ENCODE measurements at places on chromosomes 12 and 14.

- no peak for DNase-seq
These were observed 5.4 kb downstream of the NOS1 start for GRCh38 chr12:117356048-117356447.

GRCh38 chr12:101074940-101075680 is 134.9 kb downstream of the SLC5A8 start:
- no peak for DNase-seq

GRCh38 chr14:54782751-54783659 is 119.6 kb downstream of the GCH1 start:
- DNase-seq, result no peak

- DNase-seq, result no peak
These were observed 17.6 kb downstream of the KERA start for GRCh38 chr12:91040096-91040755.

DNA sequence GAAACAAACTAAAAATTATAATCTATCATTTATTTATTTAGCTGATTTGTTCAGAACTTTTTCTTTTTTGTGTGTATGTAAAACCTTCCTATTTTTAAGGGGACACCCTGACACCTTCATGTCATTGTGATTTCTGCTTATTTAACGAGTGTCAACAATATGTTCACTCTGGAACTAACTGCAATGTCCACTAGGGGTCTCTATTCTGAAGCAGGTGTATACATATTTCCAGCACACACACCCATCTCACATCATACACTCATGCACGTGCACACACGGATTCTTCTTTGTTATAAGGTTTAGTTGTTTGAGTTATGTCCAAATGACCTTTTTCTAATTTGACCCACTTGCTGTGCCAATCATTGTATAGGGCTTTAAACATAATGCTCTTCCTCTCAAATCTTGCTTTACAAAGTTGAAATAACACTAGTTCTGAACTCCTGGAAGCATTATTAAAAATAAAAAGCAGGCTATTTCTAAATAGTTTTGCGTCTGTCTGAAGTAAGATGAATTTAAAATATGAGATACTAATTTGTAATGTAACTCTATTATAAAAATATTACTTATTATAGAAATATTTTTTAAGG is 15.5 kb downstream of the E2F7 start:
- peak; percentile 26 for DNase-seq

- no peak for DNase-seq
These were observed 223.7 kb downstream of the KCNC2 start for GRCh38 chr12:74985986-74986319.

DNA sequence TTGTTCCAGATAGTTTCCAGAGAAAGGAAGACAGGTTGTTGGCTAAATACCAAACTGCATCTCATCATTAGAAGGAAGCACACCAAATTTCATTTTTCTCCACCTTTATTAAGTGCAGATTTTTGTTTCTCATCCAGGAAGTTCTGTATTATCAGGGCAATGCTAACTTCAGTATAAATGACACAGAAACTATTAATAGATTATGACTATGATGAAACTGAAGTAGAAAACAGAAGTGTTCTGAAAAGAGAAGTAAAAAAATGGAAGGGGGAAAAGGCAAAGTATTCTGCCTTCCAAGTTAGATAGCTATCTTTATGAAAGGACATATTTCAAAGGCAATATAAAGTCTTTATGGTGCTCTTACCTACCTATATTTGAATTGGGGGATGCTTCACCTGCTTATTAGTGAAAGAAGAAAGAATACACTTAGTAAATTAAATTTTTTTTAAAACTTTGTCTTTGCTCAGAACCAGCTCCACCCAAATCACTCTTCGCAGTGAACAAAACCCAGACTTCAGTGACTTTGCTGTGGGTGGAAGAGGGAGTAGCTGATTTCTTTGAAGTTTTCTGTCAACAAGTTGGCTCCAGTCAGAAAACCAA is 223.9 kb downstream of the PTPRO start:
- no peak for DNase-seq

DNA sequence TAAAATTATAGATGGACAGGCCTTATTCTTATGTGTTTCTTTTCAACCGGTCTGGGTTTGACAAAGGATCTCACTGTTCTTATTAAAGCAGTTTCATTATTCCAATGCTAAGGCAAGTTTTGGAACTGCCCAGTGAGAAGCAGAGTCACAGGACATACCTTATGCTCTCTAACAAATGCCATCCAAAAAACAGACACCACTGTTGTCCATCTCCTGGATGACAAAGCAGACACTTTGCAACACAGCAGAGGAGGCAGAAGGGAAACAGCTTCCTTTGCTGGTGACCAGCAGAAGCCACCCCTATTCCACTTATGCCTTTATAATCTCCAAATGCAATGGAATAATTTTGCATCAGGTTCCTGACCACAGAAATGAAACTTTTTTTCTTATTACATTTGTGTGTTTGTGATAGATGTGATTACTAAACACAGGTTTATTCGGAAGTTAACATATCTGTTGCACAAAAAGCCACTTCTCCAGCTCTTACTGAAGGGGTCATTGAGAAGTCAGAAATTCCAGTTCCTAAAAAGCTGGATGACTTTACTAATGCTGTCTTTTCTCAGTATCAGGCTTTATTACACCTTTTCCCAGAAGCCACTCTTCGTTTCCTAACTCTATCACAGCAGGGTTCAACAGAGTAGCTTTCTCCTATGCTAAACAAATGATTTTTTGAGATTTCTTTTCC is 115.6 kb downstream of the BTG1 start:
- no peak for DNase-seq

DNA sequence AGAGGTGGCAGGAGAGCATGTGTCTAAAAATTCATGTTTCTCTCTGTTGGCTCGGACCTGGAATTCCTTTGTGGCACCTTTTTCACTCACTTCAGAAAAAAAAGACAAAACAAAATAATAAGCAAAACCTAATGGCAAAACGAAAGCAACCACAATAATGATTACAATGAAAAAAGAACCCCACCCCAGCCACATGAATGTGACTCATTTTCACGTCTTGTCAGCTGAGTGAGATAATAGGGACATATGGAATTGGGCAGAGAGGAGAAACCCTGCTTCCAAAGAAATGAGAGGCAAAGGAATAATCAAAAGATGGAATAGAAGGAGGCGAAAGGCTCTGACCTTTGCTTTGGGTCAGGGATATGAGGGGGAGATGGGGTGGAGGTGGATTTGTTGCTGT is 143.4 kb downstream of the SLC8A3 start:
- no peak for DNase-seq

DNA sequence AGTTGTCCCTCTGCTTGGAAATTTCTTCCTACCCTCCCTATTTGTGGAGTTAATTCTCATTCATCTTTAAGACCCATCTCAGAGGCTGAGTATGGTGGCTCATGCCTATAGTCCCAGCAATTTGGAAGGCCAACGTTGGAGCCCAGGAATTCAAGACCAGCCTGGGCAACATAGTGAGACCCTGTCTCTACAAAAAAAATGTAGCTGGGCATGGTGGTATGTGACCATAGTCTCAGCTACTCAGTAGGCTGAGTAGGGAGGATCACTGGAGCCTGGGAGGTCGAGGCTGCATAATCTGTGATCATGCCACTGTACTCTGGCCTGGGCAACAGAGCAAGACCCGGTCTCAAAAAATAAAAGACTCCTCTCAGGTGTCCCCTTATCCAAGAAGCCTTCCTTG is 125.1 kb downstream of the SUDS3 start:
- no peak for DNase-seq

DNA sequence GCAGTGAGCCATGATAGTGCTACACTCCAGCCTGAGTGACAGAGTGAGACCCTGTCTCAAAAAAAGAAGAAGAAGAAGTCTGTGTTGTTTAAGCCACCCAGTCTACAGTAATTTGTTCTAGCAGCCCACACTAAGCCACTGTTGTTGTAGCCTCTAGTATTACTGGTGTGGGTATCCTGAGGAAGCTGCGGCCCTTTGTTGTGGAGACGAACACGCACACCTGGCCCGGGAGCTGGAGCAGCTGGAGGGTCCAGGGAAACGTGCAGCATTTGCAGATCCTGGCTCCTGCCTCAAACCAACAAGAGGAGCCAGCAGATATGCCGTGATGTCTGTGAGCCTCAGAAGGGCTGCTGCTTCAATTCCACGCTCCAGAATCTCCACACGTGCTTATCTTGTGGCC is 65.3 kb downstream of the MAP1LC3B2 start:
- no peak for DNase-seq

DNA sequence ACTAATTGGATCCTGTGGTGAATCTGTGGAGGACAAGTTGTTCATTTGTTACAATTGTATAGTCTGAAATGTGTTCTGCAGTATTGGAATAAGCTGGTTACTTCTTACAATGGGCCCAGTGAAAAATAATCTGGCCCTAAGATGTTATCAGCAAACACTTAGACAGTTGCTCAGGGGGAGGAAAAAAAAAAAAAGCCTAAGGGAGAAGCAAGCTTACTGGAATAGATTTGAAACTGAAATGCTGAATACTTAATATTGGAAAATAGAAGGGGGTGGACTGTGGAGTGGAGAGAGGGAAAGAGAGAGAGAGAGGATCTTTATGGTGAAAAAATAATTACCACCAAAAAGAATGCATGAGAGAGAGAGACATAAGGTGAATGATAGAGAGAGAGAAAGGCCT is 4.0 kb downstream of the FOXG1 start:
- no peak for DNase-seq

DNA sequence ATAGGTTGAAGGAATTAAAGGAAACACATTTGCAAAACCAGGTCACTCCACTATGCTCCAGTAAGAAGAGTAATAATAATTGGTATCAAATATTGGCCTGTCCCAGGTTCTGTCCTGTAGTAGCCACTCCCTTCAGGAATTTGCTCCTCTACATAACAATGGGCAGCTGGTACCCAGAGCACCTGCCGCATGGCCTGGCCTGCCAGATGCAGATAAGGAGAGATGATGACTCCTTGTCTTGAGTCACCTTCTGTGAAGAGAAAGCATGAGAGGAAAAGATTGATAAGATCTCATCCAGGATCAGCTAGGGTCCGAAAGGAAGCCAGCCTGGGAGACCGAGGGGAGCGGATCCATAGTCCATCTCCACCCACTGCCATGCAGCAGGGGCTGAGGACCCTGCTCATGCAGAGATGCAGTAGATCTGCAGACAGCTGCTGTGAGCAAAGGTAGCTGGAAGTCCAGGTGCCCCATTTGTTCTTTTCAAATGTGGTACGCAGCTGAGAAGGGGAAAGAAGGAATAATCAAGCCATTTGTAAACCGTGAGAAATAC is 24.3 kb downstream of the VCPKMT start:
- no peak for DNase-seq

- no peak for DNase-seq
These were observed 2.7 kb downstream of the PCNX4 start for GRCh38 chr14:60094306-60094897.

- DNase-seq, result no peak
These were observed 4.2 kb downstream of the MLF2 start for GRCh38 chr12:6748761-6749160.

- DNase-seq, result no peak
These were observed 12.2 kb downstream of the GTF2H3 start for GRCh38 chr12:123645878-123646277.

DNA sequence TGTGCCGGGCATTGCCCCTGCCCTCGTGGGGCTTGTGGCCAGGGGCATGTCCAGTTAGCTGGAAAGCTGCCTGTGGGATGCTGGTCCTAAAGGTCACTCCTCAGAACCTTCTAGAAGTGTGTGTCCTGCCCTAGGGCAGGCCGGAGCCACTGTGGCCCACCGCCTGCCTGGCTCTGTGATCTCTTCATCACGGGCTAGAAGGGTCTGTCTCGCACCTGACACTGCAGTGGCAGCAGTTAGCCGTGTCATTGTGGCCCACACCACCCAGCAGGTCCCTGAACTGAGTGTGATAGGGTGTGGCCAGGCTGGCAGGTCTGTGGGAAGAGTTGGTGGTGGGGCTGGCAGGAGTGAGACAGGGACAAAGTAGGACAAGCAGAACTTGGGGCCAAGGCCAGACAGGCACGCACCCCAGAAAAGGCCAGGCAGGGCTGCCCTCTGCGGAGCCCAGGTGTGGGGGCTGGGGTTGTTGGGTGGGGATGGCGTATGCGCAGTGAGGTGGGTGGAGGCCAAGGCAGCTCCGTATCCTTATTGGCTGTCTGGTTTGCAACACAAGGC is 41.2 kb downstream of the ADGRD1 start:
- no peak for DNase-seq

DNA sequence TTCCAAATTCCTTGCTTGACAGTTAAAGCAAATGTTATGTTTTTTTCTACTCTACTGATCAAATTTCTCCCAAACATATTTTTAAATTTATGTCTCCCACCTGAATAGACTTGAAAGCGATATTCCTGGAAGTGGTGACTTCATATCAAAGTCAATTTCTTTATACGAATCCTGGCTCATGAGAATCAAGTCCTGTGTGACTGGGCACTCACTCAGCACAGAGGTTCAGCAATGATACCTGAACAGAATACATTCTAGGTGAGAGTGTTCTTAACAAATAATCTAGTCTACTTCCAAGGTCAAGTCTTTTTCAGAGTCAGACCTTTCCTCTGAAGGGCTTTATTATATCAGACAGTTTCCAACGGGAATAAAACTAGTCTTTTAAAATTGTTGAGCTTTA is 1070.6 kb downstream of the TRHDE start:
- DNase-seq, result no peak

DNA sequence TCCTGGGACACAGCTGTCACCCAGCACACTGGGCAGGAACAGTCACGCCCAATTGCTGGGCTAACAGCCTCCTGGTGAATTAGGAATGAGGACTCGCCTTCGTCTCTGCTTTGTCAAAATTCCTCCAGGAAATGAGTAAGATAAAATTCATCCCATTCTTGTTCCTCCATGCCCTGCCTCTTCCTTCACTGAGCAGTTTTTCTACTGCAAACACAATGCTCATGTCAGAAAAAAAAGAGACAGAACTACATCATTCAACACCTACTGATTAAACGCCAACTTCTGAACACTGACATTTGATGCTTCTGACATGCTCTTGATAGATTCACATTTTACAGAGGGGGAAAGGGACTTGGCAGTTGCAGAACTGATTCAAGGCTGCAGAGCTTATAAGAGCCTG is 37.5 kb upstream of the DTX1 start:
- no peak for DNase-seq

GRCh38 chr12:71636704-71637115 is 26.9 kb downstream of the ZFC3H1 start:
- peak; percentile 18 for DNase-seq

DNA sequence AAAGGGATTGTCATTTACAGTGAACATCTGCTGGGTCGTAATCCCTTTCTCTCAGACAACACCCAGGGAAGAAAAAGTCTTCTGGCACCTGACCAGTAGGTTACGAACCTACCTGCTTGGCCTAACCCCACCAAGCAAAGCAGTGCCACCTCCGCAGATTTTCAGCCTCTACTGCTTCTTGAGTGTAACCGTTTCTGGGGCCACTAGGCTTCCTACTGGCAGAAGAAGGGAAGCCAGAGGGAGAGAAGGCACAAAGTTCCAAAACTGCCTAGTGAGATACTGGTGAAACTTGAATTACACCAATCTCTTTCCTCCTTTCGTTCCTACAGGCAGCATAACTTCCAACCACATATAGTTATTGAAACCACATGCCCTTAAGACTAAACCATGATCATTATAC is 383.6 kb downstream of the BCAT1 start:
- DNase-seq, result no peak

- DNase-seq, result no peak
These were observed 172.8 kb downstream of the ETV6 start for GRCh38 chr12:11822081-11822834.
